Karpas-422 (cell line): ENCODE measurements at places on chromosomes 6 and 20. TPM values are rescaled to one million over a fixed set of nuclear protein-coding genes. Genes with fewer than 3 reads are reported as not detected.
A peak's percentile ranks its signal among the peaks of the same experiment; 100 is the strongest.

- no peaks in the 10 kb centered on the region for H3K4me1 ChIP-seq
- DNase-seq = no peak
- no peaks in the 10 kb centered on the region for H3K36me3 ChIP-seq
- no peak overlapping the region for H3K4me3 ChIP-seq
- no peaks in the 10 kb centered on the region for H3K27me3 ChIP-seq
- no peak overlapping the region for H3K27ac ChIP-seq
Measured at GRCh38 chr6:161545741-161546140, 271.9 kb upstream of the AGPAT4 start.

- no peak overlapping the region for H3K4me3 ChIP-seq
- peaks cover 9% of the 10 kb centered on the region; the same call in 1 of the 2 replicates for H3K36me3 ChIP-seq
- DNase-seq = no peak
- H3K4me1 ChIP-seq = no peaks in the 10 kb centered on the region
Measured at GRCh38 chr20:62201173-62202082, 18.6 kb downstream of the MTG2 start.

- H3K27ac ChIP-seq = no peak overlapping the region
- H3K4me1 ChIP-seq = peaks cover 41% of the 10 kb centered on the region
- H3K27me3 ChIP-seq = no peaks in the 10 kb centered on the region
Measured at GRCh38 chr6:12113190-12113577, 101.1 kb downstream of the HIVEP1 start.

GRCh38 chr20:41228858-41229257, 88.7 kb downstream of the ZHX3 start:
- H3K4me3 ChIP-seq = no peak overlapping the region
- H3K4me1 ChIP-seq = peaks cover 2% of the 10 kb centered on the region
- H3K27me3 ChIP-seq = no peaks in the 10 kb centered on the region
- H3K27ac ChIP-seq = no peak overlapping the region
- no peaks in the 10 kb centered on the region for H3K36me3 ChIP-seq
- no peak for DNase-seq

GRCh38 chr6:12024699-12025434, 12.8 kb downstream of the HIVEP1 start:
- H3K27ac ChIP-seq = no peak overlapping the region
- peaks cover 61% of the 10 kb centered on the region for H3K36me3 ChIP-seq
- H3K4me3 ChIP-seq = no peak overlapping the region
- H3K27me3 ChIP-seq = no peaks in the 10 kb centered on the region
- no peaks in the 10 kb centered on the region for H3K4me1 ChIP-seq
- no peak for DNase-seq

- peaks cover 54% of the 10 kb centered on the region for H3K36me3 ChIP-seq
- no peaks in the 10 kb centered on the region for H3K27me3 ChIP-seq
- H3K27ac ChIP-seq = no peak overlapping the region
- no peak for DNase-seq
Measured at GRCh38 chr20:5947276-5947675, 3.1 kb downstream of the TRMT6 start.

- no peak overlapping the region for H3K27ac ChIP-seq
- H3K27me3 ChIP-seq = no peaks in the 10 kb centered on the region
- no peaks in the 10 kb centered on the region for H3K36me3 ChIP-seq
- DNase-seq = no peak
- no peak overlapping the region for H3K4me3 ChIP-seq
- H3K4me1 ChIP-seq = peaks cover 37% of the 10 kb centered on the region
Measured at GRCh38 chr20:19045371-19045770, 167.1 kb upstream of the SLC24A3 start.

The LTB gene
- total RNA-seq = 74.1 and 241 TPM in 2 replicates

- H3K36me3 ChIP-seq = no peaks in the 10 kb centered on the region
- no peaks in the 10 kb centered on the region for H3K27me3 ChIP-seq
- peaks cover 59% of the 10 kb centered on the region for H3K4me1 ChIP-seq
- DNase-seq = peak; percentile 48
- H3K27ac ChIP-seq = peak overlapping the region; percentile 59
Measured at GRCh38 chr6:5626727-5627426, 365.6 kb downstream of the FARS2 start.

- H3K4me3 ChIP-seq = no peak overlapping the region
- H3K4me1 ChIP-seq = no peaks in the 10 kb centered on the region
- no peaks in the 10 kb centered on the region for H3K27me3 ChIP-seq
- no peak overlapping the region for H3K27ac ChIP-seq
- DNase-seq = no peak
Measured at GRCh38 chr6:41644297-41644879, 6.1 kb downstream of the MDFI start.

- H3K36me3 ChIP-seq = no peaks in the 10 kb centered on the region
- no peaks in the 10 kb centered on the region for H3K4me1 ChIP-seq
- H3K27me3 ChIP-seq = no peaks in the 10 kb centered on the region
- DNase-seq = no peak
Measured at GRCh38 chr20:38590676-38591473, 9.9 kb downstream of the ADIG start.

GRCh38 chr6:8108031-8108660, 5.8 kb upstream of the EEF1E1 start:
- H3K4me1 ChIP-seq = no peaks in the 10 kb centered on the region
- H3K36me3 ChIP-seq = no peaks in the 10 kb centered on the region
- H3K4me3 ChIP-seq = no peak overlapping the region
- no peak for DNase-seq
